ENCODE measurements at places on chromosomes 3 and 15. TPM values are rescaled to one million over a fixed set of nuclear protein-coding genes. Genes with fewer than 3 reads are reported as not detected.

Gene SEC11A
- polyA plus RNA-seq: 107 TPM

Gene GABRG3
- not detected for polyA plus RNA-seq

Gene CACNA1D
- polyA plus RNA-seq: 0.12 TPM

Gene CAMK2N2
- polyA plus RNA-seq: 2.2 TPM

Gene MYO1E
- 16.4 TPM for polyA plus RNA-seq

Gene CILP
- 0.15 TPM for polyA plus RNA-seq

Gene CFAP100
- polyA plus RNA-seq: not detected

DNA sequence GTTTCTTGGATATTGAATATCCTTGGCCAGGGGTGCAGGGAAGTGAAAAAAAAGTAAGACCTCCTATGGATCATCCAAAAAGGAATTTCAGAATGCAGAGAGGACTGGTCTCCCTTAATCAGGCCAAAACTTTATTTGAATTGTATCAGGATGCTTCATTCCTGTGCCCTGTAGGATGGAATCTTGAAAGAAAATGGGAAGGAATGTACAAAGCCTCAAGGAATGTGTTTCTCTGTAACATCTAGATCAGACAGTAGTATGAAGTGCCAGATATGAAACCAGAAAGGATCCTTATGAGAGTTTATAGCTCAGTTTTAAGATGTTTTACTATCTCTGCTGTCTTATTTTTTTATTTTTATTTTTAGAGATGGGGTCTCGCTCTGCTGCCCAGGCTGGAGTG lies 6.5 kb upstream of the GSK3B start:
- H3K36me3 ChIP-seq: peaks cover 8% of the 10 kb centered on the region
- peaks cover 16% of the 10 kb centered on the region for H3K4me1 ChIP-seq
- H3K27ac ChIP-seq: peak overlapping the region; percentile 40
- H3K27me3 ChIP-seq: no peaks in the 10 kb centered on the region
- H3K4me3 ChIP-seq: no peak overlapping the region

DNA sequence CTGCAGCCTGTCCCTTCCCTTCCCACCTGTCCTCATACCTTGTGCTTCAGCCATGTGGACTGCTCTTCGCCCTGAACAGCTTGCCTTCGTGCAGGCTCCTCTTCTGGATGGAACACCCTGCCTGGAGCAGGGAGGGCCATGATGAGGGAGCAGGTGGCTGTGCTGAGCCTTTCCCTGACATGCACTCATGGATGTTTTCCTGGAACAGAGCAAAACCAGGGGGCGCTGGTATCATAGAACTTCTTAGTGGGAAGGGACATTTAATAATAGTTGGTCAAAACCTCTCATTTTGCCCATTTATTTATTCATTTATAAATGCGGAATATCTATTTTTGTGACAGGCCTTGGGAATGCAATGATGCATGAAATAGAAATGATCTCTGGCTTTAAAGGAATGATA lies 149.3 kb downstream of the CACNA1D start:
- no peak overlapping the region for H3K27ac ChIP-seq
- no peaks in the 10 kb centered on the region for H3K36me3 ChIP-seq

DNA sequence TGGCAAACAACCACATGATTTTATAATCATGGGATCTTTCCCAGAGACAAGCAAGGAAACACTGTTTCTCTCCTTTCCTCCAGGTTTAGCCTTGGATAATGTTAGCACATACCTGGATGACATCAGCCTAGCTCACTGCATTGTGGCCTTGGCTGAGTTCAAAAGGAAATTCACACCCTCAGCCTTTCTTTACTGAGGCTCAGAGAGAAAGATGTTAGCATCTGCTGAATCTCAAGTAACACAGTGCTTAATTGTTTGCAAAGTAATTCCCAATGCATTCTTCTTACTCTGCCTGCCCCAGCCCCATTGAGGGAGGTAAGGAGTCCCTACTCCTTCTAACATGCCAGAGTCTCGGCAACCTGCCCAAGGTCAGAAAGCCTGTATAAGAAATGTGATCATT lies 432.2 kb upstream of the LMCD1 start:
- no peaks in the 10 kb centered on the region for H3K4me1 ChIP-seq
- H3K27ac ChIP-seq: no peak overlapping the region
- no peaks in the 10 kb centered on the region for H3K36me3 ChIP-seq
- no peaks in the 10 kb centered on the region for H3K27me3 ChIP-seq
- no peak for DNase-seq

- H3K4me3 ChIP-seq: no peak overlapping the region
- H3K27me3 ChIP-seq: no peaks in the 10 kb centered on the region
- H3K36me3 ChIP-seq: 0 out of 2 replicates have a peak, but pooled peaks cover 4% of the 10 kb centered on the region
- DNase-seq: no peak
- no peaks in the 10 kb centered on the region for H3K4me1 ChIP-seq
- H3K27ac ChIP-seq: no peak overlapping the region
Observed at GRCh38 chr3:141498598-141499223, 11.9 kb downstream of the RASA2 start.

DNA sequence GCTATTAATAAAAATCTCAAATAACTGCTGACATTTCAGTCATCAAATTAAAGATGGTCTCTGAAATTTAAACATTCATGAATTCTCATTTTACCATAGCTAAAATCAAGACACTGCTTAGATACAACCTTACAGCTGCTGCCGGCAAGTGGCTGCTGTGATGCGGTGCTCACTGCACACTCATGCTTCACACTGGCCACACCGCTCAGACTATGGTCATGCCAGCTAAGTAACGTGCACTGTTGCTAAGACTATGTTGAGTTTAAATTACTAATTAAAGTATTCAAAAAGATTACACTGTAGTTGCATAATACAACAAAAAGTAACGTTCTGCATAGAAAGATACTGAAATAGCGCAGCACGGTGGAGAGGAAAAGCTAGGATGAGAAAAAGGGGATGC lies 12.1 kb downstream of the ATP13A3 start:
- no peaks in the 10 kb centered on the region for H3K27me3 ChIP-seq
- H3K27ac ChIP-seq: no peak overlapping the region
- peaks cover 49% of the 10 kb centered on the region for H3K36me3 ChIP-seq
- H3K4me1 ChIP-seq: peaks cover 48% of the 10 kb centered on the region
- H3K4me3 ChIP-seq: no peak overlapping the region

DNA sequence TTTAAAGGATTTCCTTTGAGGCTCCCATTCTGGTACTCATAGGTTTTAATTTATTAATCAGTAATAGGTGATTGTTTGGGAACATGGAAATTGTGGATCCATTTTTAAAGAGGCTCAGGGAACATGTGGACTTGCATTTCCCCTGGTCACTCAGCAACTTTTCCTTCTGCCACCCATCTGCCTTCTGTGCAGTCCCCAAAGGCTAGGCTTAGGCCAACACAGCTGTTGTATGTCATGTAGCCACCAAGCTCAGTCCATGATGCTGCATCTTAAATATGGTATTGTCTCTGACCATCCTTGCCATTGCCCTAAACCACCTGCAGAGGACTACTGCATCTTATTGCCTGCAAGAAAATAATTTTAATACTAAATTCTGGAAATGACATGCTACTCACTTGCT lies 416.7 kb upstream of the SEMA6D start:
- no peaks in the 10 kb centered on the region for H3K27me3 ChIP-seq
- no peak overlapping the region for H3K27ac ChIP-seq
- no peak for DNase-seq
- no peaks in the 10 kb centered on the region for H3K4me1 ChIP-seq

DNA sequence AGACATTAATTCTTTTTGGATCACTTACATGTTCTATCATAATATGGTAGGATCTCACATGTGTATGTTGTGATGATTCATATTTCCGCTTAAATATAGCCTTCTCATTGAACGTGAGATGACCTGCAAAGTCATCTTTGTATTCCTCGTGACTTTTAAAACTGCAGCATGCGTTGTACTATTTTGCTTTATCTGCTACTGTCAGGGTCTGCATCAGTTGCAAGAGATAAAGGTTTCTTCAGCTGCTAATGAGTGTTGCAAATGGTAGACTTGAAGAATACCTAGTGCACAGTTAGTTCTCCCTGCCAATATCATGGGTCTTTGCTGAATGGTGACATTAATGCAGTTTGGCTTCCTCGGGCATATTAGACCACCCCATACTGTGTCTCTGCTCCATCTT lies 31.8 kb downstream of the REC114 start:
- no peaks in the 10 kb centered on the region for H3K36me3 ChIP-seq
- H3K4me3 ChIP-seq: no peak overlapping the region
- H3K27me3 ChIP-seq: no peaks in the 10 kb centered on the region
- H3K4me1 ChIP-seq: no peaks in the 10 kb centered on the region
- no peak for DNase-seq

DNA sequence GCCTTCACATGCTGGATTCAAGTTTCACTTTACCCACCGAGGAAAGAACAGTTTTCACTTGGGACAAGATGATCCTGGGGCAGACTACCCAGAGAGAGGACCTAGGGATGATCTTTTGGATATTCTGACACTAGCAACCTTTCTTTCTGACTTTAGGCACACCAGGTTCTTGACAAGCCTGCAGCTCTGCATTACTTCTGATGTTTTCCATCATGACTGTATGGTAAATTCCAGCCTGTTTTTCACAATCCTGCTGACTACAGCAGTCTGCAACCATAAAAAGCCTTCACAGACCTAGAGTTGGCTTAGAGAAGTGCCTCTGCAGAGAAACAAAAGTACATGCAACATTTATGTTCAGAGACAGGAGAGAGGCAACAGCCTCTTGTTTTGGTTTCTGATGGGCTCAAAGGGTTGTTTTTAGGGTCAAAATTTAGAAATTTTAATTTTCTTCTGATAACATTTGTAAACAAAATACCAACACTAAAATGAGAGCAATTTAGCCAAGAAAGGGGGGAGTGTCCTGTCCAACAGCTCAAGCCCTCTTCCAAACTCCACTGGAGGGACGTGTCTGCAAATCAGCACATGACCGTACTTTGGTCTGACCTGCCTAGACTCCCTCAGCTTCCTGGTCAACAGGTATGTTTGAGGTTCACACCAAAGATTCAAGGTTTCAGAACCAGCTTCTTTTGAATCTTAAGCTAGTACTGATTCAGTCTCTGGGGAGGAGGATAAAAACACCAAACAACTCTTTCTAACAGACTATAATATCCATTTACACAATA lies 799 bp downstream of the ABI3BP start:
- H3K27ac ChIP-seq: peak overlapping the region; percentile 20
- no peaks in the 10 kb centered on the region for H3K27me3 ChIP-seq
- H3K4me3 ChIP-seq: peak overlapping the region; percentile 41
- no peaks in the 10 kb centered on the region for H3K36me3 ChIP-seq

Measured in SK-N-SH (cell line).